EL (cell line): ENCODE measurements at places on chromosomes 1 and 21.
A peak's percentile ranks its signal among the peaks of the same experiment; 100 is the strongest.

- DNase-seq = peak; percentile 6
Observed at GRCh38 chr1:64171246-64171645, 32.2 kb upstream of the UBE2U start.

DNA sequence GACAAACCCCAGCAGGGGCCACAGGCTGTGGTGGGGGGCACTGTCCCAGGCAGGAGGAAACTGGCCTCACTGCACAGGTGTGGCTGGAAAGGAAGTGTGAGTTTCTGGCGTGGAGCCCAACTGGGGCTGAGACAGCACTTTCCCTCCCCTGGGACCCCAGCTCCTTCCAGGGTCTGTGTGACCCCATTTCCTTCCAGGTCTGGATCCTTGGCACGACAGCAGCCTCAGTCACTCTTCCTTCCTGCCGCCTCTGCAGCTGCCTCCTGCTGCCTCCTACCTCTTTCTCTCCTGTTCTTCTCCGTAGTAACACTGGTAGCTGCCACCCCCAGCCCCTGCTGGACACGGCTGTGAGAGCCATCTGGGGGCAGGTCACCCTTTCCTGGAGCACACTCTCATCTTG lies 88.0 kb downstream of the SIK1 start:
- DNase-seq = no peak

GRCh38 chr1:244102468-244102867 lies 51.4 kb downstream of the ZBTB18 start:
- DNase-seq = no peak

DNA sequence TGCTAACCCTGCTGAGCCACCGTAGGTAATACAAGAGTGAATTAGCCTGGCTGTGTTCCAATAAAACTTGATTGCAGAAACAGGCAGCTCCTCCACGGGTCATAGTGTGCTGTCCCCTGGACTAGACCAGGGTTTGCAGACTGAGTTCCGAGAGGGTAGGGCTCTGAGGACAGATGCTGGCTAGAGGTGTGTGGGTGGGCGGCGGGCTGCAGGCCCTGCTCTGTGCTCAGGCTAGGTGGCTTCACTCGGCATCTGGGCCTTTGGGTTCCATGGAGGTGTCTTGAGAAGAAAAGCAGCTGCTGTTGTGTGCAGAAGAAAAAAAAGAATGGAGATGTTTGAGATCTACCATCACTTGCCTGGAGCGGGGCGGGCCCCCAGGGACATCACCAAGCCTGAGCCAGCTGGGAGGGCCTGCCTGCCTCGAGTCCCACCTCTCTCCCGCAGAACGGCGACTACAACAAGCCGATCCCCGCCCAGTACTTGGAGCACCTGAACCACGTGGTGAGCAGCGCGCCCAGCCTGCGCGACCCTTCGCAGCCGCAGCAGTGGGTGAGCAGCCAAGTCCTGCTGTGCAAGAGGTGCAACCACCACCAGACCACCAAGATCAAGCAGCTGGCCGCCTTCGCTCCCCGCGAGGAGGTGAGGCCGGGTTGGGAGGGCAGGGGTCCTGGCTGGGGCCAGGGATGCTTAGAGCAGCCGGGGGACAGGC lies 7.9 kb downstream of the TMEM201 start:
- DNase-seq = no peak

- DNase-seq = no peak
Observed at GRCh38 chr1:226653311-226653921, 85.7 kb downstream of the ITPKB start.

GRCh38 chr1:161389691-161390558 lies 22.2 kb upstream of the CFAP126 start:
- DNase-seq = peak; percentile 98

DNA sequence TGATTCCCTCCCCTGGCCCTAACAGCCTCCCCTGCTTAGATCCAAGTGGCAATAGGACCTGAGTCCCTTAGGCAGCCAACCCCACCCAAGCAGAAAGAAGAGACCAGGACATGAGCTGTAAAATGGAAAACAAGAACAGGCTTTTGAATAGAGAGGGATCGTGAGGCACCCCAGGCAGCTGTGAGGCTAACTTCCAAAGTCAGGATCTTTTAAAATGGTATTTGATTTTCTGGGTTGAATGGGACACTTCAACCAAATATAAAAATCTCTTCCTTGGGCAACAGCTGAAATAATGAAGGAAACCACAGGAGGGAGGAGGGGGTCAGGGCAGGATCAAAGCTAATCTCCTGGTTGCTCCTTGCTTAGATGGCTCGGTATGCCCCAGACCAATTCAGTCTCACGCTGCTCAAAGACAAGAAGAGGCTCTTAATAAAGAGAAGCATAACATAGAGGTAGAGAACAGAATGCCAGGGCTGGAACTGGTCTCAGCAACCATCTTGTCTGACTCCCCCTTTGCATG lies 28.6 kb upstream of the AVPR1B start:
- DNase-seq = no peak

DNA sequence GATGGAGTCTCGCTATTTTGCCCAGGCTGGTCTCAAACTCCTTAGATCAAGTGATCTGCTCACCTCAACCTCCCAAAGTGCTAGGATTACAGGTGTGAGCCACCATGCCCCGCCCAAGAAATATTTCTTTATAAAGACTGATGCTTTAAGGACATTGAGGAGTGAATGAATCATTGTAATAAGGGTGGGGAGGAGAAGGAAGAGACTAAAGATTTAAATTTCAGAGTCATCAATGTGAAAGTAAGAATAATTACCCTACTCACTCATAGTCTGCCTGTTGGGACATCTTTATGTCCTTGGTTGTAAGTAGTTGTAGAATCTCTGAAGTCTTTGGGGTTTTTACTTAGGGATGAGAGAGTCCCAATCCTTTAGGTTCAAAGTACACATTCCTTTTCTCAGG lies 7.3 kb downstream of the KDM1A start:
- no peak for DNase-seq

GRCh38 chr1:27141266-27142003 lies 13.5 kb downstream of the SLC9A1 start:
- DNase-seq = no peak

- no peak for DNase-seq
Observed at GRCh38 chr1:56522680-56523079, 56.7 kb downstream of the PLPP3 start.
